Right lung (tissue), 10 donors: ENCODE measurements at places on chromosomes 13 and 19. TPM values are rescaled to one million over a fixed set of nuclear protein-coding genes. Genes with fewer than 3 reads are reported as not detected.

GRCh38 chr19:30060531-30061222 is 118.6 kb downstream of the URI1 start:
- DNase-seq: no peak

DNA sequence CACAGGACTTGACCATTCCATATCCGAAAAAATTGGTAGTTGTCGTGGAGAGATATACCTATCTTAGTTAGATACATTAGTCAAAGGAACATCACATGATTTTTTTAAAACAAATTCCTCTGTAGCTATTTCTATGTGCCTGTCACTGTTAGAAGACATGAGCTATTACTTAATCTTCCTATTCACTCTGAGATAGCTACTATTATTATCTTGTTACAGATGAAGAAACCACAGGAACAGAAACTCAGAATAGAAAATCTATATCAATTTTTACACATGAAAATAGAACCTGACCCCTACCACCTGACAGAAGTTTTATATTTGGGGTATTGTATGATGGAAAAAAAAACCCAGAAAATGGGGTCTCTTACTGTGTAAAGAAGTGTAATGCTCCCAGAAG is 68.9 kb upstream of the TDRD3 start:
- no peak for DNase-seq

DNA sequence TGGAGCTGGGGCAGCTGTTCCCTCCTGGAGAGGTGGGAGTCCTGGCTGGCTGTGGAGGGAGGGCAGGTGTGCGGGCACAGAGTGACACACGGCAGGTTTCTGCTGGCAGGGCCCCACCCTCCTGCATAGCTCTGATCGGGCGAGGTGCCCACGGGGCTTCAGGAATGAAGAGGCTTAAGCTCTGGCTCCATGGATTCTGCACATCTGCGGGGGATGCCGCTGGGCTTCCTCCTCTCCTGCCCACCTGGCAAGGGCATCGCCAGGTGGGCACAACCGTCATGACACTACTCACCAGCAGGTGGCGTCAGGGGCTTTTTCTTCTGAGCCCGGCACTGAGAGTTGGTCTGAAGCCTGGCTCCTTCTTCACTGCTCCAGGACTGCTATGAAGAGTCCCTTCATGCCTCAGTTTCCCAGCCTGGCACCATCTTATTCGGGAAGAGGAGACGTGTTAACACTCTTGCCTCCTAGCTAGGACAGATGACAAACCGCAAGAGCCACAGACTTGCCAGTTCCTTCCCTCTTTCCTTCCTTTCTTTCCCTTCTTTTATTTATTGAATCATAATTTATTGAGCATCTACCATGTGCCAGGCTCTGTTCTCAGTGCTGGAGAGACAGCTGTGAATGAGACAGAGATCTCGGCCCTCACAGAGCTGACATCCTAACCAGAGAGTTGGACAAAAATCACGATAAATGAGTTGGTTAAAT is 15.2 kb upstream of the PAK4 start:
- DNase-seq: no peak

DNA sequence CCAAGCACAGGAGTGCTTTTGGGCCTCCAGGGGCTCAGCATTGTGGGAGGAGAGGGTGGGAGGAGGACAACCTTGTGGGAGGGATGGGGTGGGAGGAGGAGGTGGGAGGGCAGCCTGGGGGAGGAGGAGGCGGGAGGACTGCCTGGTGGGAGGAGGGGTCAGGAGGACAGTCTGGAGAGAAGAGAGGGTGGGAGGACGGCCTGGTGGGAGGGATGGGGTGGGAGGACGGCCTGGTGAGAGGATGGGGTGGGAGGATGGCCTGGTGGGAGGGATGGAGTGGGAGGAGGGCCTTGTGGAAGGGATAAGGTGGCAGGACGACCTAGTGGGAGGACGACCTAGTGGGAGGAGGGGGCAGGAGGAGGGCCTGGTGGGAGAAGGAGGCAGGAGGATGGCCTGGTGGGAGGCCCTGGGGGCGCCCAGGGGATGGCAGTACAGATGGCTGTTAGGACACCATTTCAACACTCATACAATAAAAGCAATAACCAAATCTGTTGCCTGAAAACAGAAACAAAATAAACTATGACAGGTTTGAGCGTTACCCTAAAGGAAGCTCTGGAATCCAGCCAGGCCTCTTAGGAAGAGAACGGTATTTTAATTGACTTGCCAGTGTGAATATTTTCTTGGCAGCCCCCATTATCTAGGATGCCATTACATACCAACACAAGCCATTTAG is 63.7 kb downstream of the CRYL1 start:
- DNase-seq: no peak

DNA sequence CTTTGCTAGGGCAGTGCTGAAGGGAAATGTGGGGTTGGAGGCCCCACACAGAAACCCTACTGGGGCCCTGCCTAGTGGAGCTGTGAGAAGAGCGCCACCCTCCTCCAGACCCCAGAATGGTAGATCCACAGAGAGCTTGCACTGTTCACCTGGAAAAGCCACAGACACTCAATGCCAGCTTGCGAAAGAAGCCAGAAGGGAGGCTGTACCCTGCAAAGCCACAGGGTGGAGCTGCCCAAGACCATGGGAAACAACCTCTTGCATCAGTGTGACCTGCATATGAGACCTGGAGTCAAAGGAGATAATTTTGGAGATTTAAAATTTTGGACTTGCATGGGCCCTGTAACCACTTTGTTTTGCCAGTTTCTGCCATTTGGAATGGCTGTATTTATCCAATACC is 615.4 kb upstream of the MIR17HG start:
- no peak for DNase-seq

GRCh38 chr19:459724-460511 is 915 bp downstream of the SHC2 start:
- peak; percentile 32 for DNase-seq

GRCh38 chr19:38741670-38742069 is 2.6 kb downstream of the CAPN12 start:
- no peak for DNase-seq

GRCh38 chr19:44112802-44113137 is 429 bp upstream of the ZNF225 start:
- no peak for DNase-seq

DNA sequence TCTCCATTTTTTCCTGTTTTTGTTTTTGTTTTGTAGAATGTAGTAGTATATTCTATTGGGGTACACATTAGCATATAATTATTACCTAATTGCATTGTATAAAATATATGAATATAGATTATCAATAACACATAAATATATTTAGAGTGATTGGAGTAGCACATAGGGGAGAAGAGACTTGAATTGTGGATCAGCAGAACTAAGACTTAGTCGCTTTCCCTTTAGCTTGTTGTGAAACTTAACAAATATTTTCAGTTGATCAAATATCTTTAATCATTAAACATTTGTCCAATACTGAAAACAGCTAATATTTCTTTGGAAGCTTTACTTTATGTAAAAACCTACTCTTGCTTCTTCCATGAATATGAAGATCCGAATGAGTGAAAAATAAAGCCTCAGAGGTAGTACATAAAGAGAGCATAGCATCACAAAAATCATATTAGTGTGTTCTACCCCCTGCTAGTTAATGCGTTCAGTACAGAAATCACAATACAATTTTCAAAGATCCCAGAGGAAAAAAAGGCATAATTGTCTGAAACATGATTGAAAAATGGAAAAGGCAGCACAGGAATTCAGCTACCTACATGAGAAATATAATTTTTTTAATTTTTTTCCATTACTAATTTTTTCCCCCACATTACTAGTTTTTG is 1348.0 kb upstream of the PRR20A start:
- no peak for DNase-seq

- DNase-seq: peak; percentile 5
These were observed 1525.4 kb downstream of the SLITRK1 start for GRCh38 chr13:82356667-82357410.

Gene GPR12
- polyA plus RNA-seq: 0.04 TPM

Gene ZNF526
- 8.7 TPM for polyA plus RNA-seq

Gene KISS1R
- not detected for polyA plus RNA-seq
